ENCODE measurements at places on chromosomes 6 and 20. TPM values are rescaled to one million over a fixed set of nuclear protein-coding genes. Genes with fewer than 3 reads are reported as not detected.

DLL1 gene
- 1.6 TPM for total RNA-seq

- peaks cover 8% of the 10 kb centered on the region for H3K36me3 ChIP-seq
- DNase-seq: peak; percentile 57
- H3K27me3 ChIP-seq: no peaks in the 10 kb centered on the region
- H3K27ac ChIP-seq: peak overlapping the region; percentile 84
Observed at GRCh38 chr6:112252571-112253497, 1.5 kb downstream of the LAMA4 start.

GRCh38 chr6:32188381-32189068 lies 1.5 kb downstream of the PBX2 start:
- peak; percentile 10 for DNase-seq
- peaks cover 26% of the 10 kb centered on the region for H3K4me1 ChIP-seq
- H3K27me3 ChIP-seq: no peaks in the 10 kb centered on the region

- H3K27ac ChIP-seq: no peak overlapping the region
- H3K4me3 ChIP-seq: no peak overlapping the region
- H3K36me3 ChIP-seq: no peaks in the 10 kb centered on the region
- peaks cover 11% of the 10 kb centered on the region for H3K4me1 ChIP-seq
- no peaks in the 10 kb centered on the region for H3K27me3 ChIP-seq
- DNase-seq: no peak
Observed at GRCh38 chr6:80527552-80528052, 421.1 kb downstream of the BCKDHB start.

- H3K4me1 ChIP-seq: no peaks in the 10 kb centered on the region
- no peak overlapping the region for H3K27ac ChIP-seq
- H3K36me3 ChIP-seq: no peaks in the 10 kb centered on the region
- DNase-seq: no peak
- H3K27me3 ChIP-seq: peaks cover 3% of the 10 kb centered on the region
Observed at GRCh38 chr6:37007340-37008043, 2.0 kb downstream of the FGD2 start.

- no peaks in the 10 kb centered on the region for H3K4me1 ChIP-seq
- H3K27me3 ChIP-seq: no peaks in the 10 kb centered on the region
- H3K27ac ChIP-seq: no peak overlapping the region
- peaks cover 11% of the 10 kb centered on the region for H3K36me3 ChIP-seq
- no peak overlapping the region for H3K4me3 ChIP-seq
Observed at GRCh38 chr20:1918491-1919165, 23.4 kb downstream of the SIRPA start.

DNA sequence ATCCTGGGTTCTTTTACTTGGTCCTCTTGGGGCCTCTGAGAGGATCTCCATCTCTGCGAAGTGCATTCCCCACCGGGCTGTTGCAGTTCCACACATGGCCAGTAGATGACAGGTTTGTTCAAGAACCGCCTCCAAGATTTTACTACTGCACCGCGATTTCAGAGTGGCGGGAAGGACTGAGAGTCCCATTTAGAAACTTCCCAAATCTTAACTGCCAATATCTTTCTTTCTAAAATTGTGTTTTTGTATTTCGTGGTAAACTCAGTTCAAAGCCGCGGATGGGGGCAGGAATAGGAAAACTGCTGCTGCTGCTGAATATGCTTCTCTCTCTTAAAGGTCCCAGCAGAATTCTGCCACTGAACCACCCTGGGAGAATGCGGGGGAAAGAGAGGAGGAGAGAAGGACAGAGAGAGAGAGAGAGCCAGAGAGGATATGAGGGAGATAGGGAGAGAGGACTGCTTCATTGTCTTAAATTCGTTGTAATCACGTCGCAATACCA lies 8.6 kb upstream of the BTNL2 start:
- H3K27me3 ChIP-seq: peaks cover 18% of the 10 kb centered on the region
- H3K4me1 ChIP-seq: peaks cover 11% of the 10 kb centered on the region
- peak; percentile 41 for DNase-seq

- H3K27me3 ChIP-seq: no peaks in the 10 kb centered on the region
- H3K36me3 ChIP-seq: no peaks in the 10 kb centered on the region
- no peak overlapping the region for H3K4me3 ChIP-seq
- no peak overlapping the region for H3K27ac ChIP-seq
- peak; percentile 29 for DNase-seq
Observed at GRCh38 chr6:16841241-16841640, 80.0 kb upstream of the ATXN1 start.

GRCh38 chr6:65692109-65692508 lies 14.9 kb downstream of the EYS start:
- DNase-seq: no peak
- no peaks in the 10 kb centered on the region for H3K27me3 ChIP-seq
- no peaks in the 10 kb centered on the region for H3K36me3 ChIP-seq

Measured in astrocyte (in vitro differentiated cells and primary cell).